ENCODE measurements at places on chromosomes 16 and 17.

GRCh38 chr16:30740364-30741251, 7.6 kb upstream of the PHKG2 start:
- DNase-seq = no peak

DNA sequence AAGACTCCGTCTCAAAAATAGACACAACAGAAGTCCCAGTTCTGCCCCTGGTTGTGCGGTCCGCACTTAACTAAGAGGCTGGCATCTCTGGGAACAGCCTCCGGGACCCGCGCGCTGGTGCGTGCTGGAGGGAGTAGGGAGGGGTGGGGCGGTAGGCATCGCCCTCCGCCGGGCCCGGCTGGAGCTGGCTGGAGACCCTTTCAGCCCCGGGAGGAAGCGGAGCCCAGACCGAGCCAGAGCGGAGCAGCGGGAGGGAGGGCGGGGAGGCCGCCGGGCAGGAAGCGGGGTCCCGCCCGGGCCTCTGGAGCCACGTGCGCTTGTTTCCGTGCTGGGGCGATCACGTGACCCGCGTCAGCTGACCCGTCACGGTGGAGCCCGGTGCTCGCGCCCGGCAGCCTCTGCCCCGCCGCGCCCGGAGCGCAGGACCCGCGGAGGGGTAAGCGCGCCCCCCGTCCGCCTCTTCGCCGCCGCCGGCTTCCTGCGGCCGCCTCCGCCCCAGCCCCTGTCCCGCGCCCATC, at the start of gene WDR81:
Gene WDR81 (plus strand): TSS at position 354 of the 518 bp plus-strand sequence. CDS start 256 bp downstream, outside the sequence.
- peak; percentile 54 for DNase-seq

DNA sequence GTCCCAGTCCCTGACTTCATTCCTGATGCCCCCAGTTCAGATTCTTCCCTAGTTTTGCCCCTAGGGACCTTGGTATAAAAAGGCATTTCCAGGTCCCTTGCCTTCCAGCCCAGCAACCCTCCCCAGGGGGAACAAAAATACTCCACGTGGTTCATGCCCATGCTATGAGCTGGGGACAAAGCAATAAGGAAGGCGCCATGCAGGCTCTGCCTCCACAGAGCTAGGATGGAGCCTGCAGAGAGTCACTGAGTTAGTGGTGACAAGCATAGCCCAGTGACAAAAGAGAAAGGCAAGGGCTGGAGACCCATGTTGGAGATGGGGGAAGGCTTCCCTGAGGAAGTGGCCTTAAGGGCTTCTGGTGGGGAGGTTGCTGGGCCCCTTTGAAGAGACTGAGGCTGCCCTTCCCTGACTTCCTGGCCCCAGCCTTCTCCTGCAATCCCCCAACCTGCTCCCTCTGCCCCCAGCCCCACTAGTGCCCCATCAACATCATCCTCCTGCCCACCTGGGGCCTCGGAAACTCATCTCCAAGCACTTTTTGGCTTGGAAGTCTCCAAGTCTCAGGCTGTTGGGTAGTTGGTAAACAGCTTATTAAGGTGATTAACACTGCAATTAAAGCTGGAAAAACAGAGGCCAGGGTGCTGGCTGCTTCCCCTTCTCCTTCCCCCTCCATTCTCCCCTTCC, 9.6 kb downstream of the DLX3 start:
- peak; percentile 13 for DNase-seq

GRCh38 chr17:8237175-8237574, 10.7 kb downstream of the CTC1 start:
- DNase-seq = peak; percentile 46

DNA sequence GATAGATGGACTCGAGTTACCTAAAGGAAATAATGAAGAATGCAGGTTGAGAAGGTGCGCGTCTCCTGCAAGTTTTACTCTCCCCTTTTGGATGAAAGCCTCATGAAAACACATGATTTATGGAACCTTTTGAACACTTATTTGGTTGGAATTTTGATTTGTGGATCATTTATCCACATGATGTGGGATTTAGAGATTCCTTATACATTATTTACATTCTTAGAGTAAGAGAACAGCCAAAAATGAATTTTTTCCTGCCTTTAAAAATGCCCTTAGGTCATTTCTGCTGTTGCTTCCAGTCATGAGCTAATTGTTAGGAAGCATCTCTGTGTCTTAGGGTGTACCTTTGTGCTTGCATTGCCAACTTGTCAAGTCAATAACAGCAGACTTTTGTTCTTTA, 99.9 kb downstream of the RPTOR start:
- no peak for DNase-seq

DNA sequence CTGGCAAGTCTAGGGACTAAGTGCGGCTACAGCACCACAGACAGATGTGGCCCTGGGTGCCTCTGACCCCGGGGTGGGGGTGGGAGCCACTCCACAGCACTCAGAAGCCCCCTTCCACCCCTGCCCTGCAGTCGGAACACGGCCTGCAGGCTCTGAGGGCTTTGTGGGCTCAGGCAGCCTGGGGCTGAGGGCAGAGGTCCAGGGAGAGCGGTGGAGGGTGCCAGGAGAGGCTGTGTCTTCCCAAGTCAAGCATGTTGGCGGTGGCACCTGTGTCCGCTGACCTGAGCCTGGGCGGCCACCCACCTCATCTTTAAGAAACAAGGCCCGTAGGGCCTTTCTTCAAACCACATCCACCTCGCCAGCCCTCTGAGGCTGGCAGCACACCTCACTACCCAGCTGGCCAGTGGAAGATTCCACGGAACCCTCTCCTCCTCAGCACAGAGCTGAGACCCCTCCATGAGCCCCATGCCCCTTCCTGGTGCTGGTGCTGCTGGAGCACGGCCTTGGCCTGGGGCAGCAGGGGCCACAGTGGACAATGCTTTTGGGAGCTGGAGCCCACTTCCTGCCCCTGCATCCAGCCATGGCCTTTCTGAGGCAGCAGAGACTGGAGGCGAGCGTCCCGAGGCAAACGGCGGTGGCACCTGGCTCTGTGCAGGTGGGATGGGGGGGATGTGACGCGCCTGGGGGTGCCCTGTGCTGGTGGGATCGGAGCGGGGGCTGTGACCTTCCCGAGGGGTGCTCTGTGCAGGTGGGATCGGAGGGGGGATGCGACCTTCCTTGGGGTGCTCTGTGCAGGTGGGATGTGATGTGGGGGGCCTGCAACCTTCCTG, 77.8 kb downstream of the ZNF778 start:
- DNase-seq = no peak

DNA sequence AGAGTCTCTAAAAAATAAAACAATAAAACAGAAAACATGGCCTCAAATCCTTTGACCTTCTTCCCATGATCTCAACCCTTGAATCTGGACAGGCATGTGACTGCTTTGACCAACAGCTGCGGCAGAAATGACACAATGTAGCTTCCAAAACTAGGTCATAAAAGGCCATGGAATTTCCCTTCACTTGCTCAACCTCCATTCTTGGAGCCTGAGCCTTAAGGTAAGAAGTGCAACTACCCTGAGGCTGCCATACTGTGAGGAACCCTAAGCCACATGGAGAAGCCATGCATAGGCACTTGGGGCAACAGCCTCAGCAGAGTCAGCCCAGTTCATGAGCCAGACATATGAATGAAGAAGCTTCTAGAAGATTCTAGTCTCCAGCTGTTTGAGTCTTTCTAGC, 75.7 kb upstream of the BRD7 start:
- no peak for DNase-seq

All from NCI-H1105 treated with DMSO at 0.1 percent for 48 hours (cell line).